ENCODE measurements at places on chromosomes 16 and 17. TPM values are rescaled to one million over a fixed set of nuclear protein-coding genes. Genes with fewer than 3 reads are reported as not detected.

The KRT20 gene
- not detected for total RNA-seq

The CD68 gene
- total RNA-seq: 11.4 TPM

The LYRM9 gene
- total RNA-seq: 3.5 TPM

The KCNH6 gene
- not detected for total RNA-seq

The PRSS33 gene
- not detected for total RNA-seq

The SSTR5 gene
- not detected for total RNA-seq

The TBC1D3C gene
- total RNA-seq: not detected

The MMP28 gene
- not detected for total RNA-seq

The HES7 gene
- 4.9 TPM for total RNA-seq

The C17orf100 gene
- 1.1 TPM for total RNA-seq

The PRCD gene
- total RNA-seq: not detected

The AANAT gene
- 0.34 TPM for total RNA-seq

The NPIPA8 gene
- total RNA-seq: not detected

The ABCA6 gene
- total RNA-seq: not detected

The PRAC2 gene
- total RNA-seq: not detected

The CCL8 gene
- total RNA-seq: not detected

Data from activated CD8-positive, alpha-beta T cell treated with anti-CD3 and anti-CD28 coated beads for 36 hours (primary cell).